ENCODE measurements at places on chromosomes 3 and 15.

GRCh38 chr3:10434938-10435336, 70.4 kb downstream of the ATP2B2 start:
- no peak for DNase-seq

DNA sequence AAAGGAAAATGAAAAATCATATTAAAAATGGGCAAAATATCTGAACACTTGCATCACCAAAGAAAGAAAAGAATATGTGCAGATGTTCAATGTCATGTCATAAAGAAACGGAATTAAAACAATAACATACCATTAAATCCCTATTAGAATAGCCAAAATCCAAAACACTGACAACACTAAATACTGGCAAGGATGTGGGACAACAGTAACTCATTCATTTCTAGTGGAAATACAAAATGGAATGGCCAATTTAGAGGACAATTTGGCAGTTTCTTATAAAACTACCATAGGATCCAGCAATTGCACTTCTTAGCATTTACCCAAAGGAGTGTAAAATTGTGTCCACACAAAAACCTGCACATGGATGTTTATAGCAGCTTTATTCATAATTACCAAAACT, 542.5 kb upstream of the UBE2E2 start:
- DNase-seq: no peak

DNA sequence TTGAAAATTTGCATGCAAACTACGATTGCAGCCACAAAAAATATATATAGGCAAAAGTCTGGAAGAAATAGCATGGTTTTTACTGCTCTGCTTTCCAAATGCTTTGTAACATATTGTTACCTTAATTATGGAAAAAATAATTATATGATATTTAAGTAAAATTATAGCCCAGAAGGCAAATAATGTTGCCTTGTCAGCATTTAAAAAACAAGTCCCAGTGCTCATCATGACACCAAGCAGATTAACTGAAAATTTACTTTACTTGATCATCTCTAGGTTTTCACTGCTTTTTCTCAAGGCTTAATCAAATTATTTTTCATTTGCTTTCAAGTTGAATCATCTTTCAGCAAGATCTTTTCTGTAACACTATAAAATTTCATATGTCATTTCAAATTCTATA, 262.9 kb downstream of the ZMAT3 start:
- DNase-seq: no peak

DNA sequence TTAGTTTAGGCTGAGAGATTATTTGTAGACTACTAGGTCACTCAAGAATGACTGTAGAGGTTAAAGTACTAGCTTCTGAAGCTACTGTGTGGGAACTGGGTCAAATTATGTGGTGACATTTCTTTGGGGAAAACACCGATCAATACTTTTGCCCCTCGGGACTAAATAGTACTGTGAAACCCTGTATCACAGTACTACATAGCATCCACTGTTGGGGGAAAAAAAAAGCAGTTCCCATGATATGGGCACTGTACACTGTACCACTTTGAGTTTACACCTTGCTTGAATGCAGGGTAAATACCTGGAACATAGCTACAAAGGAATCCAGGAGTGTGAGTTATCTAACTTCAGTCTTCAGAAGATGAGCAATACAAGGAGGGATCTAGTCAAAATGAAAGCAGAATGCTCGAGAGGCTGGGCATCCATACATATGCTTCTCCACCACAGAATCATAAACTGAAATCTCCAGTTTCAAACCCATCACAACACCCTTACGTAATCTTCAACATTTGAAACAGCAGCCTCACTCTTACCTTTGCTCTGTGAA, 311.4 kb downstream of the UNC13C start:
- no peak for DNase-seq

DNA sequence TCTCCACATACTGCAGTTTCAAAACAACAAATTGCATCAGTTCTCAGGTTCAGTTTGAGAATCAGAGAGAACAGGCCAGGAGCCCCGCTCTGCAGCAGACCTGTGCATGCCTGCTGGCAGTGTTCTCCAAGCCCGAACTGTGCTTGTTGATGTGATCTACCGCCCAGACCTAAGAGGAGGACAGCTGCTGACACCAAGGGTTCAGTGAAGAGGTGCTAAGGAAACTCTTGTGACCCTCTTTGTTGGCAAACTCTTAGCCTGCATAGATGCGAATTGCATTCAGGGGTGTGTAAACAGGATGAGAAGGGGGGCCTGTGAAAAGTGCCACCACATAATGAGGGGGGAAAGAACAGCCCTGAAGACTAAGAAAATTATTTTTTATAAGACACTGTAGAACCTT, 89.8 kb downstream of the PDE8A start:
- no peak for DNase-seq

DNA sequence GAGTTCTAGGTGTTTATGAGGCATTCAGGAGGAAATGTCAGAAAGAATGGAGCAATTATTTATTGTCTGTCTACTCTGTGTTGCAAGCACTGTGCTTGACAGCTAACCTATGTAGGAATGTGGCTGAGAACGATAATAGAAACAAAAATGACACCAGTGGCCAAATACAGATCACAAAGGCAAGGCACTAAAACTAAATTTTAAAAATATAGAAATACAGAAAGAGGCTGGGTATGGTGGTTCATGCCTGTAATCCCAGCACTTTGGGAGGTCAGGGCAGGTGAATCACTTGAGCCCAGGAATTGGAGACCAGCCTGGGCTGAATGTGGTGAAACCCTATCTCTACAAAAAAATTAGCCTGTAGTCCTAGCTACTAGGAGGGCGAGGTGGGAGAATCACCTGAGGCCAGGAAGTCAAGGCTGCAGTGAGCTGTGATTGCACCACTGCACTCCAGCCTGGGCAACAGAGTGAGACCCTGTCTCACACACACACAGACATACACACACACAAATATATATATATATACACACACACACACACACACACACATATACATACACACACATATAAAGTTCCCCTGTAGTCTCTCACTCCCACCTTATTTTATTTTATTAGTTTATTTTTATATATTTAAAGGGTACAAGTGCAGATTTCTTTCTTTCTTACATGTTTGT, 6.0 kb downstream of the PRKCI start:
- no peak for DNase-seq

DNA sequence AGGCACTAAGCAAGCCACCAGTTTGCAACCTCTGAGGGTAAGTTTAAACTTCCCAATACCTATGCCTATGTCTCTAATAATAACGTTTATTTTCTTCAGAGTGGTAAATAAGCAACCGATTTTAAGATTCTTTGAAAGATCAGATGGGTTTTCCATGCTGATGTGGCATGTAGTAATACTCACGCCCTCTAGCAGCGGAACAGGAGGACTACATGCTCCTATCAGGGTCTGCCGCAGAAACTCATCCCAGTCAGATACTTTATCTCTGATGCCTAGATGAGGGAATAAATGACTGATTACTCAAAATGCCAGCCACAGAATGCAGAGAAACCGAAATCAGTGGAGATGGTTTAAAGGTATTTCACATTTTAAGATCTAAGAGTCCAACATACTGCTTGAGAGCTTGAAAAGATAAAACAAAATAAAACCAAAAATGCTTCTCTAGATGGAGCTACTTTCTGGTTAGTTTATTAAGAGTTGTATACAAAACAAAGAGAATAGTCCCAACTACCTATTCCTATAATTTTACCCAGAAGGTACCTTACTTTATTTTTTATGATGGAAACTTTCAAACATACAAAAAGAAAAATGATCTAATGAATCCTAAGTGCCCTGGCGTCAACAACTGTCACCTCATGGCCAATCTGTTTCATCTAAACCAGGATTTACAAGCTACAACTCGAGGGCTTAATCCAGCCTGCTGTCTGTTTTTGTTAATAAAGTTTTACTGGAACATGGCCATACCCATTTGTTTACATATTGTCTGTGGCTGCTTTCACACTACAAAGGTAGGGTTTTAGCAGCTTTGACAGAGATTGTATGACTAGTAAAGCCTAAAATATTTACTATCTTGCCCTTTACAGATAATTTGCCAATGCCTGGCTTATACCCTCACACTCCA, 37.5 kb upstream of the STIMATE start:
- peak; percentile 13 for DNase-seq

GRCh38 chr3:184513276-184514170, 48.1 kb upstream of the EPHB3 start:
- peak; percentile 77 for DNase-seq
